A549 treated with Hydrocortisone at 1 μM for 4 hours (cell line): ENCODE measurements at places on chromosomes 12 and 14. TPM values are rescaled to one million over a fixed set of nuclear protein-coding genes. Genes with fewer than 3 reads are reported as not detected.

Gene SLC4A8
- total RNA-seq: 1.1 to 1.5 TPM (median 1.3 TPM) in 5 replicates

Gene RGS6
- total RNA-seq: not detected in 5 replicates

Gene TMEM119
- 0.17 to 0.20 TPM in 2 of 5 replicates, not detected in the others for total RNA-seq

Gene IQSEC3
- total RNA-seq: 0.01 to 0.10 TPM in 2 of 5 replicates, not detected in the others

Gene CFAP54
- 0.54 to 1.3 TPM (median 1.1 TPM) in 5 replicates for total RNA-seq

Gene KITLG
- total RNA-seq: 13.3 to 20.9 TPM (median 16.6 TPM) in 5 replicates

Gene CCDC196
- not detected in 5 replicates for total RNA-seq

Gene OVCH1
- not detected in 5 replicates for total RNA-seq

Gene PTHLH
- total RNA-seq: 12.1 to 13.9 TPM (median 13.2 TPM) in 5 replicates

Gene KLRF1
- not detected in 5 replicates for total RNA-seq

Gene SYNDIG1L
- total RNA-seq: not detected in 5 replicates

Gene HOXC6
- 3.8 to 4.8 TPM (median 4.7 TPM) in 5 replicates for total RNA-seq

Gene HIP1R
- 26.3 to 30.8 TPM (median 26.8 TPM) in 5 replicates for total RNA-seq

Gene MORN3
- total RNA-seq: 0.08 to 0.39 TPM (median 0.26 TPM) in 5 replicates

Gene SIX6
- not detected in 5 replicates for total RNA-seq

Gene CLEC12A
- not detected in 5 replicates for total RNA-seq

Gene RASSF9
- total RNA-seq: 0.83 to 1.4 TPM (median 1.2 TPM) in 5 replicates

Gene GPRC5A
- total RNA-seq: 230 to 315 TPM (median 290 TPM) in 5 replicates

Gene ZNF385A
- total RNA-seq: 14.3 to 21.7 TPM (median 20.3 TPM) in 5 replicates

Gene AKAP6
- 0.32 to 0.61 TPM (median 0.40 TPM) in 5 replicates for total RNA-seq

Gene FGF6
- total RNA-seq: not detected in 5 replicates

Gene IL22
- not detected in 5 replicates for total RNA-seq
